ENCODE measurements at places on chromosomes 5 and 9.

DNA sequence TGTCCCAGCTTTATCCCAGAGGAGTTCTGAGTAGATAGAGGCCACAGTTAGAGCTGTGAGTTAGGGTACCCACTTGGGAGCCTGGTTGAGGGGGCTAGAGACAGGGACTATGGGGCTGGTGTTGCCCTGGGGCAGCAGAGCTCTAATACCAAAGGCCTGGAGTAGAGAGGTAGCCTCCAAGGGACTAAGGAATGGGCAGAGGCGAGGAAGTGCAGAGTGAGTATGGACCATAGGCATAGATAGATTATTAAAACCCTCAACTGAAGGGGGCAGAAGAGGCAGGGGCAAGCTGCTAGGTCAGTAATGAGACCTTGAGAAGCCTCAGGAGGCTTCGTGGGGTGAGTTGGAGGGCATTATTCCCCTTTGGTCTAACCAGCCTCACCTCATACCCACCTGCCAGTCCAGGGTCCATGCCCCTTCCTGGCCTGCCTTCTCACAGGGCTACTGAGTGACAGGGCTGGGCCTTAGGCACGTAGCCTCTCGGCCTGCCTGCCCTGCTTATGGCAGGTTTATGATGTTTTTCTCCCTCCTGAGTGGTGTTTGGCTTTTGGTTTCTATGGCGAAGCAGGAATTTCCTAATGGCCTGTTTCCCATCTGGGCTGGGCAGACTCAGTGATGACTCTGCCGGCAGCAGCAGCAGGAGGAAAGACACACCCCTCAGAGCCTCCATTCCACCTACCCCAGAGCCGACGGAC, 8.0 kb downstream of the PDLIM4 start:
- DNase-seq = peak; percentile 97

DNA sequence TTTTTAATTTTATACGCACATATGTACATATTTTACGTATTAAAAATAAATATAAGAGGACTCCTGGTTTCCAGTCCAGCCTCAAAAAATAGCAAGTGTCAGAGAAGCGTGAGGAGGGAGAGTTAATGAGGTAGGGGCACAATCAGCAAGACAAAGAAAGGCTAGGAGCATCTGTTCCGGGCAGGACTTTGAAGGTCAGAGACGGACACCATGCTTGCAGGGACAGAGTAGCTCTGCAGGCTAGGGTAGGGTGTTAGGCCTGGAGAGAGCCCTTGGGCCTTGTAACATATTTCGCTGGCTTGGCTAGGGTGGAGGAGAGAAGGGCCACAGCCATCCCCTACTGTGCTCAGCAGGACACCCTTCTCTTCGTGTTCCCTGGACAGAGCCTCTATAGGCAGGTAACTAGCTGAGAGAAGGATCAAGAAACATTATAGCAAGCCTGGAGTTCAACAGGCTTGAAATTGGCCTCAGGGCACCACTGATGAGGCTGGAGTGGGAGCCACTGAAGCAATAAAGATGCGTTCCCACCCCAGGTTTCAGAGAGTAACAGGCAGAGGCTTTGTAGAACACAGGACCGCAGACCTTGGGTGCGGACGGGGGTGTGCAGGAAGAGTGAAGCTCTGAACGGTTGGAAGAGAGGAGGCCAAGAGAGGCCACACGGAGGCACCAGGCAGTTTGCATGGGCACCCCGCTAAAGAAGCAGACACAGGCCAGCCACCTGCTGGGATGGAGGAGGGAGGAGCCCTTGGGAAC, 9.7 kb upstream of the IPPK start:
- DNase-seq = no peak

DNA sequence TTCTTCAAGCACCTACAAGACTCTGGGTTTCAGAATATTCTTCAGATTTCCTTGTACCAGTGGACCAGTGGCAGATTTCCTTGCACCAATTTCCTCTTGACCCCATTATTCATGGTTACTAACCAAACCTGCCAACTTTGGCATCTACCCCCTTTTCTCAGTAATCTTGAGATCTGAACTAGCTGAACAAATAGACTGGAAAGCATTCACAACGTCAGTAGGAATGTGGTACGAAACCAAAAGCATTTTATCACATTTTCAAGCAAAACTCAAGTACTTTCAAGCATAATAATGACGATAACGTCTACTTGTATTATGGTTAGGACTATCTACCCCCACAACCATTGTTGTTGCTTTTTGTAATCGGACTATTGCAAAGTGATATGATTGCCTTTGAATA, 1217.3 kb downstream of the PTPRD start:
- no peak for DNase-seq

GRCh38 chr5:114223866-114224265, 138.0 kb upstream of the KCNN2 start:
- no peak for DNase-seq

DNA sequence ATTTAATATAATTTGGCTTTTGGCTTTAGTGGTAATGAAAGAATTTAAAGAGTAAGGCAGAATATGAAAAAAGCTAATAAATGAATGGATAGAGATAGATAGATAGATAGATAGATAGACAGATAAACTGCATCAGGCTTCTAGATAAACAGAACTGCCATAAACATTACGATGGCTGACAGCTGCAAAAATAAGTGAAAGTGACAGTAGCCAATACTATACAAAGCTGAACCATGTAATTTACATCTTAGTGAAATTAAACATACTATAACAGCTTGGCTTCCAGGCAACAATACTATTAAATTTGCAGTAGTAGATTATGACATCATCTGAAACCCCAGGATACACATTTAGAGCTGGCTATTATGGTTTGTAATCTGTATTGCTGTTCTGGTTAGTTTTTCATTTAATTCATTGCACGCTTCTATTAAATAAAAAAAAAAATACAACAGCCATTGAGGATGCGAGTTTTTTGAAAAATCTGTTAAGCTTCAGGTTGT, 1354.8 kb downstream of the PTPRD start:
- no peak for DNase-seq

DNA sequence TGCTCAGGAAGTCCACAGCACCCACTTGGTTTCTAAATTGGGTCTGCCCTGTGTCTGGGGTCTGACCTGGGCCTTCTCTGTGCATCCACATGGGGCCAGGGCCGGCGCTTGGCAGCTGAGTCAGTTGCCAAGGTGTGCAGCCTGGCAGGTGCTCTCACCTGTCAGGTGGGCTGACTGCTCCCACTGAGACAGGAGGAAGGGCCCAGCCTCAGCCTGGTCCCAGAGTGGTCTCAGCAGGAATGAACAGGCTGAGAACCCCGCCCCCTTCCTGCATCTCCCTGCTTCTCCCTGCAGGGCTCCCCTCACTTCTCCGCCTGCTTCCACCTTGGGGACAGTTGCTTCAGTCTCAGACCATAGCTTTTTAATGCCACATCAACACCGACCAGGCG, 60.5 kb downstream of the BARX1 start:
- DNase-seq = peak; percentile 18

DNA sequence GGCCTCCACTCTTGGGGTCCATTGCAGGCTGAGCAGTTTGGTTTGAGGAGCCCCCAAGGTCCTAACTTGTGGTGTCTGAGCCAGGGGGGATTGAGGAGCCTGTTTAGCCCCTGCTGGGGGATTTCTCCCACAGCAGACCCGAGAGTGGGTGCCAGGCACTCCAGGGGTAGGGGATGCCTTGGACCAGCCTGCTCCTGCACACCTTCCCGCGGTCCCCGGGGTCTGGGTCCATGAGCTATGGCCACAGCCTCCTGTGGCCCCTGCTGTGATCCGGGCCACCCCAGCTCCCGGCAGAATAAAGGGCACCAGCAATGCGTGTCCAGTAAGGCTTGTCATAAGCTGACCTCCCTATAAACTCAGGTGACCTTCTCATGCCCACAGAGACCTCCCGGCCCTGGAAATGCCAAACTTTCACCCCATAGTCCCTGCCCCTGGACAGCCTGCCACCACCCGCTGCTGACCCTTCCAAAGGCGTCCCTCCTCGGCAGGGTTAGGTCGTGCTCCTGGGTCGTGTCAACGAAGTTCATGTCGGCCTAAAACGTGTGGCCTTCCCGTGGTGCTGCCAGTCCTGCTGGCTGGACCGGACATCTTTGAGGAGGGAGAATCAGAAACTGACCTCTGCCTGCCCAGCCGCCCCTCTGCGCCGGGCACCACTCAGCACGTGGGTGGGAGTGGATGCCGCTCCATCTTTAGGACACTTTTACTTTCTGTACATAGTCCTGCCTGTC, 137.6 kb downstream of the MRPL36 start:
- DNase-seq = peak; percentile 39

DNA sequence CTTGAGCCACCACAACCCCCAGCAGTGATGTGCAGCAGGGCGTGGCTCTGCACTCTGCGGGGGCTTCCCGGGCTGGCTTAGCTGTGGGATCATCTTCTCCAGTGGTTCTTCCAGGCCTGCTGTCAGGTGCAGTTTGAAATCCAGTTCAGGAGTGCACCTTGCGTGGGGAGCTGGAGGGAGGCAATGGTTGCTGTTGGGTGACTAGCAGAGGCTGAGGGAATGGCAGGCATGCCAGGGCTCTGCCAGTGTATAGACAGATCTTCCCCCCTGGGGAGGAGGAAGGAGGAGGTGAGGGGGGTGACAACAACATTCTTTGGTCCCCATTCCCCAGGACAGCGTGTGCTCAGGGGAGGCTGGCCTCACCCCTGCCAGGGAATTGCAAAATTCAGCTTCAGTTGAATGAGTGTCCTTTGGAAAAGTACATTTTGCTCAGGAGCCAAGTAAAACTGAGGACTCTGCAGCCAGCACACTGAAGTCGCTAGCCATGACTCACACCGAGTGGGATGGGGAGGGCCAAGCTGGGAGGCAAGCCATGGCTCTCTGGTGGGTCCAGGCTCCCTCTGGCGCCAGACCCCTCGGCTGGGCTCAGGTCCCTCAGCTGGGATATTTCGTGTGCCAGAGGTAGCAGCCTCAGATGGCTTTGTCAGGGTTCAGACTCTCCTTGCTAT, 35.0 kb downstream of the ERGIC1 start:
- DNase-seq = peak; percentile 73

All from islet precursor cell (in vitro differentiated cells).